ENCODE measurements at places on chromosomes 13 and 19.

GRCh38 chr13:110329258-110329657, 22.2 kb downstream of the COL4A2 start:
- no peak for DNase-seq

DNA sequence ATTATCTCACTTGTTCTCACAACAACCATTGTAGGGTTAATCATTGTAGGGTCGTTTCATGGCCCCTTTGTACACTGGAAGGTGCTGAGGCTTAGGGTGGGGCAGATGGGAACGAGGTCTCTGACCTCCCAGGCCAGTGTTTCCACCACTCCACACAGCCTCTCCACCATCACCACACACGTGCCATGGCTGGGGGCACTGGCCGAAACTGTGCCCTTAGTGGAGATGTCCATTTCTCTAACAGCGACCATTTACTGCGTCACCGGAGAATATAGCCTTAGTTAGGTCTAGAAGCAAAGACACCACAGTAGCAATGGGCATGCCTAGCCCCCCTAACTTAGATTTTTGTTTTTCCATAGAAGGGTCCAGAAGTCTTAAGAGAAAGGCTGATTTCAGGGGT, 36.5 kb downstream of the COL4A1 start:
- no peak for DNase-seq

DNA sequence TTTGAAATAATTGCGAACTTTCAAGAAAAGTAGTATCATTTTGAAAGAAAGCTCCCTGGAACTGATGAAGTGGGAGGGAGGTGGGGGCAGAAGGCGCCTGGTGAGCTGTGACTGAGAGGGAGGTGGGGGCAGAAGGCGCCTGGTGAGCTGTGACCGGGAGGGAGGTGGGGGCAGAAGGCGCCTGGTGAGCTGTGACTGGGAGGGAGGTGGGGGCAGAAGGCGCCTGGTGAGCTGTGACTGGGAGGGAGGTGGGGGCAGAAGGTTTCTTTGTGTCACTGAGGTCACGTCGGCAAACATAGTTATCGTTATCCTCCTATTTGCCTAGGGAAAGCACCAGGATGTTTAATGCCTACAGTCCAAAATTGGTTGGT, 24.2 kb downstream of the C2CD4C start:
- no peak for DNase-seq

DNA sequence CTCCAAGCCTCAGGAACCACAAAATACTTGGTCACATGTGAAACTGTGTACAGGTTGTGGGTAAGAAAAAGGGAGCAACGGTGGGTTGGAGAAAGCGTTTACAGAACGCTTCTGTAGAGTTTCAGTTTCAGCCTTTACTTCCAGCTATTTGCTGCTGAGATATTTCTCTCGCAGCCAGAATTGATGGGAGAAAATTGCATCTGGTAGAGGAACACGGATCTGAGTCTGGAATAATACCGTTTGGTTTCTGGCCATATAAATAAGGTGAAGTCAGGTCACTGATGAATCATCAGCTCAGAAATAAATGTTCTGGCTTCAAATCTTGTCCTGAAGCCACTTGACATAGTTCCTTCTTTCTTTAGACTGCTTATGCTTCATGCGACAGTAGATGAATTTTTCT, 20.3 kb upstream of the RFC3 start:
- no peak for DNase-seq

DNA sequence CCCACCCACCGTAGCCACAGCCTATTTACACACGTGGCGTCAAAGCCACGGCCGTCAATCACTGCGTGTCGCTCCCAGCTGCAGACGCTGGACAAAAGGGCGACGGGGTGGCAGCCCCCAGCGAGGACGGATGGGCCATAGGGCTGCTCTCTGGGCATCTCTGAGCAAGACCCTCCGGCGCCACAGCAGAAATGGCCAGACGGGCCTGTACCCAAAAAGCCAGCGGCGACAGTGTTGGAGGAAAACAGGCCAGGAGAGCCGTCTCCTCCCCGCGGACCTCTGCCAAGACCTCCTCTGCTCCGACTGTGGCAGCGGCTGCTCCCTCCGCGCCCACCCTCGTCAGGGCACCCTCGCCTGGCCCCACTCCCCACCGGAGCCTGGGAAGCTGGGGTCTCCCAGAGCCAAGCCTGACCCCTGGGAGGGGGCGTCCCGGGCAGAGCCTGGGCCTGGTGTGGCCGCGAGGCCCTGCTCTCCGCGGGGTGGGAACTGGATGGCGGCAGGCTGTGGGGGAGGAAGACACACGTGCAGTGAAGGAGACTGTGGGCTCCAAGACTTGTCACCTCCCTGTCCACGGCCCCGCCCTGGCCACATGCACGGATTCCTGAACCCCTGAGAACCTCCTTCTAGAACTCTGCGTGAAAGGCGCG, 2.7 kb downstream of the C2CD4C start:
- no peak for DNase-seq

GRCh38 chr13:76331943-76332712, 554.1 kb downstream of the KCTD12 start:
- no peak for DNase-seq

- DNase-seq, result no peak
Observed at GRCh38 chr13:83692800-83693199, 189.5 kb downstream of the SLITRK1 start.

DNA sequence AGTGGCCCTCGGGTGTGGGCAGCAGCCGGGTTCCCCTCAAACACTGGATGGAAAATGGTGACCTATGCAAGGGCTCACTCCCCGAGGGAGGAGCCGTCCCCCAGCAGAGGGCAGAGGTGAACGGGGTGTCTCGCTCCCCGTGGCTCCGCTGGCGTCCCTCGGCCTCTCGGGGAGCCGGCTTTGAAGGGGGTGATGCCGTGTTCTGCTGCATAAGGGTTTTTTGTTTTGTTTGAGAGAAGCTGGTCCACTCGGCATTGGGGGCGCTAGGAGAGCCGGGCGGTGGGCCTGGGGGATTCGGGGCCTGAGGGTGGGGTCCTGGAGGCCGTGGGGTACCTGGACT, 4.0 kb downstream of the EFNA2 start:
- no peak for DNase-seq

DNA sequence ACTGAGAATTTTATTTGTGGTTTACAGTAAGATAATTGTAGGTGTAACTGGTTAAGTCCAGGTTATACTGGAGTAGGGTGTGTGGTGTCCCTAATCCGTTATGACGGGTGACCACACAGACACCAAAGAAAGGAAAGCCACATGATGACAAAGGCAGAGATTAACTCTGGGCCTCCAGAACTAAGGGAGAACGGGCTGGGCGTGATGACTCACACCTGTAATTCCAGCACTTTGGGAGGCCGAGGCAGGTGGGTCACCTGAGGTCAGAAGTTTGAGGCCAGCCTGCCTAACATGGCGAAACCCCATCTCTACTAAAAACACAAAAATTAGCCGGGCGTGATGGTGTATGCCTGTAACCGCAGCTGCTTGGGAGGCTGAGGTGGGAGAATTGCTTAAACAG, 10.2 kb upstream of the FUT2 start:
- no peak for DNase-seq

DNA sequence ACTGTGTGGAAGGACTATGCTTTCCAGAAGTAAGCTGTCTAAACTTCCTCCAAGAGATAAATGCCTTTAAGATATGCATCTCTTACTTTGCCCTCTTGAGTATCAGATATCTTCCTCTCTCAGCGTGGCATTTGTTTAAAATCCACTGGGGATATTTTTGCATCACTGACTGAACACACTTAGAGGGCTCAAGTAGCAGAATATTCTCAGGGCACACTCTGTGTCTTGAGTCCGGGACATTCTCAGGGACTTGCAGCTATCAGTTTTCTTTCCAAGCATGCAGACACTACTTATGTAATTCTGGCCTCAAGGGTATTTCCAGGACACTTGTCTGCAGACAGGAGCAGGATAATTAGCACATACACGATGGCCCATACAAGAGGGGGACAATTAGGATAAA, 84.7 kb downstream of the ERCC5 start:
- no peak for DNase-seq

DNA sequence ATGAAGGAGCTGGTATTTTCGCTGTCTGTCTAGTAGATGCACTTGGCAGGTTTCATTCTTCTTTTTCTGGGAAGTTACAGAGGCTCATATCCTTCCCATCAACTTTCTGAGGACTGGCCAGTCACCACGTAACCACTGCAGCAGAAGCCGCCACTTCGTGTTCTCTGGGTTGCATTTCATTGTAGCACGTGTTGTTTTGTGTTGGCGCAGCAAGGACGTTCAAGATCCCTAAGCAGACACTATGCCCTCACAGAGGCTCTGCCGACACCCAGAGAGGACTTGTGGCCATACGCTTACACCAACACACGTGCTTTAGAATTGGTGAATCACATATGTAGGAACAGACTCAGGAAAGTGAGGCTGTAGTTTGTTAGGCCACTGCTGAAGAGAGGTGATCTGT, 42.2 kb upstream of the TEX29 start:
- no peak for DNase-seq

DNA sequence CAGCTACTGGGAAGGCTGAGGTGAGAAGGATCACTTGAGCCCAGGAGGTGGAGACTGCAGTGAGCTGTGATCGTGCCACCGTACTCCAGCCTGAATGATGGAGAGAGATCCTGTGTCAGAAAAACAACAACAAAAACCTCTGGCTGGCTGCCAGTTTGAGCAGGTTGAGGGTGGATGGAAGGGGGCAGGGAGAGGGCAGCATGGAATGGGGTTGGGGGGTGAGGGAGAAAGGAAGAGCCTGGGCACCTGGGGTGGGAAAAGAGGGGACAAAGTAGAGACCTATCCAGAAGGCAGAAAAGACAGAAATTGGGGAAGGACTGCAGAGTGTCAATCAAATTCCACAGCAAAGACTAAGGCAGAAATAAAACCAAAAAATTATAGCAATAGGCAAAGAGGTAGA, 4.7 kb downstream of the SLC1A5 start:
- no peak for DNase-seq

DNA sequence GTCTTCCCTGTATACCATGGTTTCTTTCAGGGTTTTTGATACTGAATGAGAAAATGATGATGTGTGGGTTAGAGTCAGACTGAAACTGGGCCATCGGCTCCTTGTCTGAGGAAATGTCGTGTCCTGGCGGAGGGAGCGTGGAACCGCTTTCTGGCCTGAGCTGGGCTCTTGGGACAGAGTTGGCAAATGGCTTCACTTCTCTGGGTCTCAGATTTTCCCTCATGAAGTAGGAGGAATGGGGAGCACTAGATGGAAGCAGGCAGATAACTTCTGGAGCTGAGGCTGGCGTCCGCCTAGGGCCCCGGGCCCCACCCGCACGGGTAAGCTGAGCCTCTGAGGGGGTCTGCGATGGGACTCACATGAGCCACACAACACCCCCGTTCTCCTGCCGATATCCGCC, 133.3 kb upstream of the WASF3 start:
- no peak for DNase-seq

GRCh38 chr19:28632371-28633080, 580.4 kb downstream of the UQCRFS1 start:
- no peak for DNase-seq

DNA sequence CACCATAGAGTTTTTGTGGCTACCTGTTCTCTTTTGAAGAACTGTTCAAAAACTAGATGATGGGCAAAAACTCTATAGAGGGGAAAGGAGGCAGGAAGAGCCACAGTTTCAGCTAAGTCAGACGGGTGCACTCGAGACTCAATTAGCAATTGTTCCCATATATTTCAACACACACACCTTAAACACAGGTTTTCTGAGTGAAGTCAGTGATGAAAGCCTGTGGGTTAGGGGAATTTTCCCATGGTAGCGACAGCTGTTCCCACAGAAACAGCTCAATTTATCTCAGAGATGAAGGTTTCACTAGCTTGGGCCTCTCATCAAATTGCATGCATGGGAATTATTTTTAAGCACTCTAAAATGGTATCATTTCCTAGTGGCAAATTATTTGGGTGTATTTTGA, 143.4 kb downstream of the ZIC5 start:
- no peak for DNase-seq

GRCh38 chr19:14577885-14578427, 4.9 kb upstream of the CLEC17A start:
- DNase-seq, result no peak

DNA sequence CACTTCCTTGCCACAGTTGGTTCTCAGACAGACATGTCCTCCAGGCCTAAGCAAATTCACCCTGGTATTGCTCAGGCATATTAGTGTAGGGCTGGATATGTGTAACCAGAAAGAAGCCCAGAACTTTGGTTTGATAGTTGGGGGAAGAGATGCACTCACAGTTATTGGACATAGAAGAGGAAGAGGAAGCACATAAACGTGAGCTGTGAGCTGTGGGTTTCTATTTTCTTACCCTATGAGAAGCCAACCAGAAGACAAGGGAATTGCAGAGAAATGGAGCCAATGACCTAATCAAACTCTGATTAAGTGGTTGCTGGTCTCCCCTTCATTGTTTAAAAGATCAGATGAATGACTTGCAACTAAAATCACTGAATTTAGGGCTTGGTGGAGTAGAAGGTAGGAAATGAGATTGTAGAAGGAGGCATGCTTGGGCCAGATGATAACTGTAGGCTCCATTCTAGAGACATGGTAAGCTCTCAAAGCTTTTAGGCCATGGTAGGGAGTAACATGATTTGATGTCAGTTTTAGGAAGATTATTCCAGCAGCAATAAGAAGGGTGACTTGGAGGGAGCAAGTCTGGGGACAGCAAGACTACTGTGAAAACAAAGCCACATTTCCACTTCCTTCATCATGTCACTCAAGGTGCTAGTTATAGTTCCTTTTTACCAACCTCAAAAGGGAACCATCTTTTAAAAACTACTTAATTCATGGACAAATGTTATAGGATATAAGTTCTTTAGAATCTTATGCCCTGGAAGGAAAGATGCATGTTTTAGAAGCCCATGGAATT, 24.1 kb upstream of the WDFY2 start:
- DNase-seq, result no peak

DNA sequence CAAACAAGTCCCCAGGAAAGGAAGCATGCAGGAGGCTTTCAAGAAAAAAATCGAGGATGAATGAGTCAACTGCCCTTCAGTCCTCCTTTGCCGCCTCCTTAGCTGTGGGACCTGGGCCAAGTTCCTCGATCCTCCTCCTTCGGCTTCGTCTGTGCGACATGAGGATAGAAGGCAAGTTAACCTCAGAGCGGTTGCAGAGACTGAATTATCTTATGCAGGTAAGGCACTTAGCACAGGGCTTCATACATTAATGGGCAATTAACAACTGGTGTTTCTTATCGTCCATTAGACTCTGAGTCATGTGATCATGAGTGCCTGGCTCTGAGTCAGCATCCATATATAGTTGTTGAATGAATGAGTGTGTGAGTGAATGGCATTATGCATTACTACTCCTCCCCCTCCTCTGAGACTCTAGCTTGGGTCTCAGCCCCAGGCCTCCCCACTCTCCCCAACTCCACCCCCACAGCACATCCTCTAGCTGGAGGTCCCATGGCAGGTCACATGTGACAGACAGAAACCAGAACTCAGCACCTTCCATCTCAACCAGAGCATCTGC, 1.6 kb upstream of the TTC9B start:
- DNase-seq, result no peak

- no peak for DNase-seq
Observed at GRCh38 chr13:34867590-34867989, 74.5 kb upstream of the NBEA start.

GRCh38 chr13:51978796-51979556, 32.3 kb downstream of the ATP7B start:
- no peak for DNase-seq

- DNase-seq, result no peak
Observed at GRCh38 chr13:99955747-99956472, 15.7 kb downstream of the ZIC5 start.

- DNase-seq, result no peak
Observed at GRCh38 chr13:65937251-65937650, 1292.9 kb downstream of the PCDH9 start.

Data from activated CD4-positive, alpha-beta T cell treated with anti-CD3 and anti-CD28 coated beads, Interleukin-2, amount 50 U/mL, for 24 hours (primary cell).